ENCODE measurements at places on chromosomes 7 and 10. TPM values are rescaled to one million over a fixed set of nuclear protein-coding genes. Genes with fewer than 3 reads are reported as not detected.

The SPDYE17 gene
- total RNA-seq = not detected

DNA sequence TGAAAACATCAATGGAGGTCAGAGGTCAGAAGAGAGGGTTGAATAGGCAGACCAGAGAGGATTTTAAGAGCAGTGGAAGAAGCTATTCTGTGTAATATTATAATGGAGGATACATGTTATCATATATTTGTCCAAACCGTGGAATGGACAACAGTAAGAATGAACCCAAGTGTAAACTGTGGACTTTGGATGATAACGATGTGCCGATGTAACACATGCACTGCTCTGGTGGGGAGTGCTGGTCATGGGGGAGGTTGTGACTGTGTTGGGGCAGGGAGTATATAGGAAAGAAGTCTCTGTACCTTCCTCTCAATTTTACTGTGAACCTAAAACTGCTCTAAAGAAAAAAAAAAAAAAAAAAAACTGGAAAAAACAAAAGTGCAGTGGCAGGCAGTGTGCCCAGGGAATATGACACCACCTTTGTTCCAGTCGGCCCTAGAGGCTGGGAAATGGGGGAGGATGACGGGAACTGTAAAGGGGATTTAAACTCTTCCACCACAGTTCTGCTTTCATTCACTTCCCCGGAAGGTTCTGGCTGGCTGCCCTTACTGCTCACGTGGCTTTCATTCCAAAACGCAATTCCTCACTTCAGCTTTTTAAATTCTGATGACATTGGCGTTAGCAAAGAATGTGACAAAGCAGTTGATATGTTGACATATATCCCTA is 113.7 kb upstream of the ANKRD1 start:
- peak; percentile 8 for DNase-seq

DNA sequence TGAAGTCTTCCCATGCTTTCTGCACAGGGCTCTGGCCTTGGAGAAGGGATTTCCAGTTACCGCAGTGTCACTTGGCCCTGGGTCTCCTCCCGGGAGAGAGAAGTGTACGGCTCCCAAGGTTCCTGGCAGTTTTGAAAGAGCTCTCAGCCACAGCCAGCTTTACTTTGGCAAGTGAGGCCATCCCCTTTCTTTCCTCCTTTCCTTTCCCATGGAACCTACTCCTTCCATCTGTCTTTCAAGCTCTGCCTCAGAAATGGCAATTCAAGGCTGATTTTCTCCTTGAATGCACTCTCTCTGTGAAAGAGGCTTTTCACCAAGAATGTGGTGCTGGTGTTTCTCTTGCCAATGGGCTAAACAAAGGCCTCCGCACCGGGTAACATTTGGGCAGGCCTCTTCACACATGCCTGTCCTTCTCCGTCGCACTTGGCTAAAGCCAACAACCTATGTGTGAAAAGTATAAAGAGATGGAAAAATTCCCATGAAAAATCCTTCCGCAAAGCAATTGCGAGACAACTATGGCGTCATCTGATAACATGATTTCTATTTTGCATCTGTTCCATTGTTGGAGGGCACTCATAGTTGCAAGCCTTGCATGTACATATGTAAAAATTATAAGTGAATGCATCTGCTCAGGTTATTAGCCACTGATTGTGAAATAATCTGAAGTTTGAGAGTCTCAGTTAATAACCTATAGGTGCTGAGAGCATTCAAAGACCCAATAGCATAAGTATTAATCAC is 125.4 kb downstream of the PFKFB3 start:
- DNase-seq = no peak

DNA sequence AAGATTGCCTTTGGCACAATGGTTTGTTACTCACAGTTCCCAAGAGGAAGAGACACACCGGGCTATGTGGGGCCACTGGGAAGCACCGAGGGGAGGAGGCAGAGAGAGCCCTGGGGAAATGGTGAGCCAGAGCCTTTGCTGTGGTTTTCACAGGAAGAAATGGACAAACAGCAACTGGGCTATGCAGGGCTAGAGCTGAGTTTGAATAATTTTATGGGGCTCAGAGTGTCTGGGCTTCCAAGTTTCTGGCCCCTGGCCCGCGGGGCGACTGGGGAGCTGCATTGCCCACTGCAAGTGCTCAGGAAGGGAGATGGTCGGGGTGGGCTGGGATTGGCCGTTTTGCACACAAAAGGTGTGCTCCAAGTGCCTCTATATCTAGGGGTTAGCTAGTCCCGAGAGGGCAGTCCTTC is 92.6 kb downstream of the CHST15 start:
- peak; percentile 43 for DNase-seq

- no peak for DNase-seq
These were observed 32.4 kb downstream of the BPGM start for GRCh38 chr7:134679006-134679405.

The PIK3CG gene
- not detected for total RNA-seq

DNA sequence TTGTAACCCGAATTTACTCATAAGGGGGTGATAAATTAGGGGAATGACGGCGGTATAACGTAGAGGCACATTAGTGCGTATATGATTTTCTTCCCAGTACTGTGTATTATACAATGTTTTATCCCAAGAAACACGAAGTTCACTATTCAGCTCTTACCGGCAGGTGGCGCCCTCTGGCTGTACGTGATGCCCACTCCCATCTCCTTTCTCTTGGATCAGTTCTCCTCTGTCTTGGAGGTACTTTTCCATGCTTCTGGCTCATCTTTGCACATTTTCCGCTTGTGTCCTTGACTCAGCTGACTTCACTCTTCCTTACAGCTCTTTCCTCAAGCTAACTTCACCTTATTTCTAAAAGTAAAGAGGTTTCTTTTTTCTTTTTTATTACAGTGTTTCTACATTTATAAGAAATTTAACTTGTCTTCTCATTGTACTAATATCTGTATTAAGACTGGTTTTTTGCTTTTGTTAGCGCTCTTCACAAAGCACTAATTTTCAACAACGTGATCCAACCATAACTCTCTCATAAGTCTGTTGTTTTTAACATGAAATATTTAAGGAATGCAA is 21.3 kb downstream of the TMEM176B start:
- DNase-seq = peak; percentile 60

The CACNA2D1 gene
- 9.7 TPM for total RNA-seq

GRCh38 chr10:71038921-71039320 is 150.6 kb upstream of the PCBD1 start:
- no peak for DNase-seq

DNA sequence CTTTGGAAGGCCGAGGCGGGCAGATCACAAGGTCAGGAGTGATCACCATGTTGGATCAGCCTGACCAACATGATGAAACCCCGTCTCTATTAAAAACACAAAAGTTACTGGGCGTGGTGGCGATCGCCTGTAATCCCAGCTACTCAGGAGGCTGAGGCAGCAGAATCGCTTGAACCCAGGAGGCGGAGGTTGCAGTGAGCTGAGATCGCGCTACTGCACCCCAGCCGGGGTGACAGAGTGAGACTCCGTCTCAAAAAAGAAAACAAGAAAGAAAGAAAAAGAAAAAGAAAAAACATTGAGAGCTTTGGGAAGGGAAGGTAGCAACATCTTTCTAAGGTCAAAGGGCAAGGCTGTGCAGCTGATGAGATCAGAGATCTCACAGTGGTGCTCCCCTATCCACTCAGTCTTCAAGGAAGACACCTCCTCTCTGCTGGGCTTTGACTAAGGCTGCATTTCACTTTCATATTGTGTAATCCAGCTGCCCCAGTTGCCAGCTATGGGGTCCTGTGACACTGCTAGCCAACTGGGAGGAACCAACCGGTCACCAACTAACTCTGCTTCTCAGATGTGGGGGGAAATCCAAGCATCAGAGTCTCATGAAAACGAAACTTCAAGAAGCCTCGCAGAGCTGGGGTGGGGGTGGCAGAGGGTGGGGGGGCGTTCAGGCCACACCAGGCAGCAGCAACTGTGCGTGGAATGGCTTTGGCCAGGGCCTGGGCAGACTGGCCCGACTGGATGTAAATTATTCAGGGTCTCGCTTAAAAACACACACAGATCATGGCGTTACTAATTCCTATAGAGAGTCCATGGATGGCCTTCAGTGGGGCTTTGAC is 1.5 kb downstream of the IL15RA start:
- peak; percentile 19 for DNase-seq
